ENCODE measurements at places on chromosomes 7 and 10.

- no peak for DNase-seq
These were observed 43.1 kb downstream of the BAIAP2L1 start for GRCh38 chr7:98357751-98358161.

DNA sequence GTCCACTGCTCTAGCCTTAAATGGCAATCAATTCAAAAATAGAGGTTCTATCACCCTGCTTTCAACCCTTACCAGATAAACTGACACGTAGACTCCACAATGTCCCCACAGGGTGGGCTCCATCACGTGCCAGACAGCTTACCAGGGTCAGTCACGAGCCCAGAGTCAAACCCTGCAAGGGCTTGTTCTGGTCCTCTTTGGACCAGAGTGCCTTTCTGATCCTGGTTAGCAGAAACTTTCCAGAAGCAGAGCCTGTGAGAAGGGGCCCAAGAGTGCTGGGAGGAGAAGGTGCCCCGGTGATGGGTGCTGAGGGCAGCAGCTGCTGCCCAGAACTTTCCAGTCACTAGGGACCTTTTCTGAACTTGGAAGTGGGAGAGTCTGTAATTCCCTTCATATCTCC lies 354 bp upstream of the GIMAP5 start:
- DNase-seq: no peak

GRCh38 chr7:44587843-44588711 lies 6.0 kb upstream of the TMED4 start:
- peak; percentile 39 for DNase-seq

DNA sequence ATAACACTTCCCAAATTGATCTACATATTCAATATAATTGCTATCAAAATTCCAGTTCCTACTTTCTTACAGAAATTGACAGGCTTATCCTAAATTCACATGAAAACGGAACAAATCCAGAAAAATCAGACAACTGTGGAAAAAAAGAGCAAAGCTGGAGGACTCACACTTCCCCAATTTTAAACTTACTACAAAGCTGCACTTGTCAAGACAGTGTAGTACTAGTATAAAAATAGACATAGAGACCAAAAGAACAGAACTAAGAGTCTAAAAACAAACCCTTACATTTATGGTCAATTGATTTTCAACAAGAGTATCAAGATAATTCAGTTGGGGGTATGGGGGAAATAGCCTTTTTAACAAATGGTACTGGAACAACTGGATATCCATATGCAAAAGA lies 27.5 kb downstream of the LMBR1 start:
- DNase-seq: no peak

DNA sequence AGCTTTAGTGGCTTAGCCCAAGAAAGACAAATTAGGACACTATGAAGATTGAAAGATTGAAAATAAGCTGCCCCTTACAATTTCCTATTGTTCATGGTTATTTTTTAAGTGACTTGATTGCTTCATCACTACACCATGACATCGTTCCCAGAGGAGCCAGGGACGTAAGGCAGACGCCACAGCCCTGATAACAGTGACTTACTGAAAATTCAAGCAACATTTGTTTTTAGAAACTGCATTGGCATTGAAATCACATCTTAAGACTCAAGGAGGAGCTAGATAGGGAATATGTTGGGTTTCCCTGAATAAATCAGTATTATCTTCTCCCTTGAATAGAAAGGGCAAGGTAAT lies 38.7 kb upstream of the ANK3 start:
- DNase-seq: no peak

DNA sequence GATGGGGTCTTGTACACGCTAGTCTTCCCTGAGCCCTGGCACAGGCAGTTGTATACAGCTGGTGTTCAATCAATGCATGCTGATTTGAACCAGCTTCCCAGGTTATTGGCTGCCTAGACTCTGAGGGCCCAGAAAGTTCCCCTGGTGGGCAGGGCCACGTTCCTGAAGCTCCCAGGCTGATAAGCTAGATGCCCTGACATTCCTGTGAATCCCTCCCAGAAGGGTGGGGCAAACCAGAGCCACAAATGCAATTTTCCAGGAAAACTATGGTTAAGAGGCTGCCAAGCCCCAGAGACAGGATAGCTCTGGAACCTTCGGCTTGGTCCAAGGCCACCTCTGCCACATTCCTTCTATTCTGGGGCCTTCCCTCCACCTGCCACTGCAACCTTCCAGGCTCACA lies 78.2 kb downstream of the FAM53B start:
- no peak for DNase-seq

DNA sequence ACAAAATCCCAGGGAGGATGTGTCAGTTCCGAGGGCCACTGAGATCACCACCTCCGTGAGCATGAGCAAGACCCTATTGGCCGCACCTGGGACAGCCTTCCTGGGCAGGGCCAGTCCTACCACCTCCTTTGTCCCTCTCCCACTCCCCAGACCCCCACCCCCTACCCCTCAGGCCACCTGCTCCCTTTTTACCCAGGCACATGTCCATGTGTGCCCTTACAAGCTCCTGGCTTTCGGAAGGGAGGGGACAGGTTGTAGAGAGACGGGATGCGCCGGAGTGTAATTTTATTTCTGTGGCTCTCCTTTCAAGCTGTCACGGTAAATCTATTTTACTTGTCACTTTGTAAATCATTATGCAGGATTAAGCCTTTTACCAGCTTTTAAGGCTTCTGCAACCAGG lies 20.9 kb downstream of the ZMIZ1 start:
- no peak for DNase-seq

Measured in stimulated activated naive CD4-positive, alpha-beta T cell treated with Interleukin-2 at 50 U/mL for 16 hours (primary cell).